Activated CD4-positive, alpha-beta T cell treated with anti-CD3 and anti-CD28 coated beads, Interleukin-2, amount 10 ng/mL, durations not matched to agents 7 days and 5 days (primary cell): ENCODE measurements at places on chromosomes 11 and 22.

DNA sequence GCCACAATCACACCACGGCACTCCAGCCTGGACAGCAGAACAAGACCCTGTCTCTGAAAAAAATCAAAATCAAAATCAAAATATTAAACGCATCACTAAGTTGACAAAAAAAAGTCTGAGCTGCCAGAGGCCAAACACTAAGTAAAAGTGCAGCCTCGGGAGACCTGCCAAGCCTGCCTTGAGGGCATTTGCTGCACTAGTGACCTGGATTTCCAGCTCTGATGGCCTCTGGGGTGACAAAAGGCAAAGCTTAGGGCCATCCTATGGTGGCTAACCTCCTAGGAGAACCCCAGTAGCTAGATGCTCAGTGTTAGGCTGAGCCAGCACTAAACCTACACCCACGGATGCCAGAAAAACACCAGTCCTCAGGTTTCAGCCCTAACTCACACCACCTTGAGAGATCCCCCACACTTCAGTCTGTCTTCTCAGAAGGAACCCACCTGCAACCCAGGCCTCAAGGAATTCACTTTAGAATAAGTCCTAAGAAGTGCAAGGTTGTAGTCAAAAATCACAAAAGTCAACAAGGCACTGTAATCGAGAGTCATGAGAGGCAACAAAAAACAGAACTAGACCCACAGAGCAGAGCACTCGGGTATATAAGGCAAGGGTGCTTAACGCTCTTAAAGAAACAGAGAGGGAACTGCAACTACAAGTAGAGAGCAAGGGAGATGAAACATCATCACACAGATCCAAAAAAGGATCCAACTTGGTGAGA is 28.6 kb downstream of the GNB1L start:
- DNase-seq, result peak; percentile 1

GRCh38 chr11:31845331-31845730 is 34.2 kb upstream of the PAX6 start:
- DNase-seq, result no peak

DNA sequence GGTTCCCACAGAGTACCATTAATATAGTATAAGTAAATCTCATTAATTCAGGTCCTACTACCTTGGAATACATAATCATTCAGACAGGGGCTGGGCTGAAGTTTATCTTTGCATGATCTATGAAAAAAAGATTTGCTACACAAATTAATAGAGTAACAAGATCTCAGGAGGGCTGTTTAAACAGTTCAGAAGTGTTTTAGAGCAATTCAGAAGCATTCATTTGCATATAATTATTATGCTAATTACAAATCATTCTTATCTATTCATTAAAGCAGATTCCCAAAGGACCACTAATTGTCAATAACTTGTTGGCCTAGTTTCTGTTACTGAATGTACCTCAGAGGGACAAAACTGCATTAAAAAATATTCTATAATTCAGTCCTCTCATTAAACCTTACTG is 40.5 kb downstream of the PITPNB start:
- no peak for DNase-seq

GRCh38 chr11:12121011-12121410 is 10.6 kb downstream of the MICAL2 start:
- no peak for DNase-seq

DNA sequence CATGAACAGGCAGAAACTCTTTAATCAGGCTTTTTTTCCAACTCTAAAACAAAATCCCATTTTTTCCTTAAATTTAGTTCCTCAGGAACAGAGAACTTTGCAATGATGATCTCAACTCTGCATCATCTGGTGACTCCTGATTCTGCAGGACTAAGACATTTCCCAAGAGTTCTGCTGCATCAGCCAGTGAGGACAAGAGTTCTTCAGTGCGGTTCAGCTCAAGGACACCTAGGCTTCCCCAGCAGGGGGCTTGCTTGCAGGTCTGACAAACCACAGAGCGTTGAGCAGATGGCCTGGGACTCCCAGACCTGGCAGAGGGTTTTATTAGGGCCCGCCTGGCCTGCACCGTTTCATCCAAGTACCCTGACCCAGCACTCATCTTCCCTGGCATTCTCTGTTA is 6.4 kb downstream of the CDCA5 start:
- DNase-seq, result no peak

GRCh38 chr22:42947211-42947990 is 67.5 kb downstream of the PACSIN2 start:
- no peak for DNase-seq

DNA sequence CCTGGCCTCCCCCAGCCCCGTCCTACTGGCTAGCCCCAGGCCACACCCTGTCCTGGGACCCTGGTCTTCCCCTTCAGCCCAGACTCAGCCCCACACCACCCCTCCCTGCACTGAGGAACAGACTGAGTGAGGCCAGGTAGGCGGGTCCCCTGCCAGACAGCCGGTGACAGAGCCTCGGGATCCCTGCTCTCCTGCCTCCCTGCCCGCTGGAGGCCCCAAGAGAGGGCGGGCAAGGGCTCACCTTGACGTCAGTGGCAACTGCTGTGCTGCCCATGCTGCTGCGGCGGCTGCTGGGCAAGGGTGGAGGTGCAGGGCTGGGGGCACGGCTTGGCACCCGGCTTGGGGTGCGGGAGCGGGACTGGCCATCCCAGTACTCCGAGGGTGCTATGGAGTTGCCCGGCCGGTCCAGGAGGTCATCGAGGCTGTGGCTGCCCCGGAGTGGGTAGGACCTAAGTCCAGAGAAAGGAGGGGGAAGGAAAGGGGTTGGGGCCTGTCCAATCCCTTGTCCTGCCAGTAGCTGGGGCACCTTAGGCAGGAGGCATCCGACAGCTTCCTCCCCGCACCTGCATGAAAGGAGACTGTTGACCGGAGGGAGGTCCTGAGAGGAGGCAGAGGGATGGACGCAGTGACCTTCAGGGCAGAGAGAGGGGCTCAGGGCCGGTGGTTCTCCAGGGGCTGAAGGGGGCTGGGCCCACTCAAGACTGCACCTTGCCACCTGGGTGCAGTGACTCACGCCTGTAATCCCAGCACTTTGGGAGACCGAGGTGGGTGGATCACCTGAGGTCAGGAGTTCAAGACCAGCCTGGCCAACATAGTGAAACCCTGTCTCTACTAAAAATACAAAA is 2.2 kb upstream of the SLC16A8 start:
- no peak for DNase-seq

DNA sequence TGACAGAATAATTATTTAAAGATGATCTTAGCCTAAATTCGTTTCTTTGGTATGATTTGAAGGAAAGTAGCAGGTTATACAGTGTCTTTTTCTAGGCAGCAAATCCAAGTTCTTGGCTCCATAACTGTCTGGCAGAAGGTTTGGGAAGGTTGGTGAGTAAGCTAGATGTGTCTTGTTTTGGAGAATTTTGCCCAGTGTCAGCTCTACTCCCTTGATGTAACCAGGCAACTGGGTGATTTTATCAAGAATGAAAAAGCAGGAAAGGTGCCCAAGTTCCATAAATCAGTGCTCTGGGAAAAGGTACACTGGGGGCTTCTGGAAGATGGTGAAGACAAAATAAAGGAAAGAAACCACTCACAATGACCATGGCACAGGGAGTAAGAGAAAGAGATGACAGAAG is 71.5 kb upstream of the USP47 start:
- DNase-seq, result no peak

DNA sequence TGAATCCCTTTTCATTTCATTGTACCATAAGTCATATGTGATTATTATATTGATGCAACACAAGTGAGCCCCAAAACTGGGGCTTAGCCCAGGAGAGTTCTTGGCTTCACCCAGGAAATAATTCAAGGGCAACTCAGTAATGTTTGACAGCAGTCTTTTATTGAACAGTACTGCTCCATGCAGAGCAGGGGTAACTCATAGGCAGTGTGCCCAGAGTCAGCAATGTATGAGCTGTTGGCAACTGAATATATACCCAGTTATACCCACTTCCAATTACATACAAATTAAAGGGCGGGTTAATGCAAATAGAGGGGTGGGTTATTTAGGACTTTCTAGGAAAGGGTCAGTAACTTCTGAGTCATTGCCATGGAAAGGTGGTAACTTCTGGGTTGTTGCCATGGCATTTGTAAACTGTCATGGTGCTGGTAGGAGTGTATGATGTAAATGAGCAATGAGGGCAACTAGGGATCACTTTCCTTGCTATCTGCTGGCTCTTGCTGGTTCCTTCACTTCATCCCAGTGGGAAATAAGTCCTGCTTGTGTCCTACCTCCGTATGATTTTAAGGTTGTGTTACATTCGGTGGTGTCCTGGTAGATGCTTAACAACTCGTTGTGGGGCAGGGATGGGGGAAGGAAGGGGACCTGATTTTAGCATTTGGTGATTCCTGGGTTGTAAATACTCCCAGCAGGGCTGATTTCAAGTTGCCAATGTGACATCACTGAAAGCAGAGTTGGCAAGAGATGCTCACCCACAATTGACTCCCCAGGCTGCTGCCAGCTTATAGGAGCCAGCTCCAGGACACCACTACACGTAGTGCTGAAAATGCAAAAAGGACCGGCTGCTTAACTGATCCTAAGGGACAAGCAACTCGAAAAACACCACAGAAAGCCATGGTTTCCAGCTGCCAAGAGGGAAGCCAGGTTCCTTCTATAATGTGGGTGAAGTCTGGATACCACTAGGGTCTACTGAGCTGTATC is 70.1 kb downstream of the SYT9 start:
- DNase-seq, result no peak

- no peak for DNase-seq
Measured at GRCh38 chr11:118401880-118402590, 629 bp downstream of the ATP5MG start.

DNA sequence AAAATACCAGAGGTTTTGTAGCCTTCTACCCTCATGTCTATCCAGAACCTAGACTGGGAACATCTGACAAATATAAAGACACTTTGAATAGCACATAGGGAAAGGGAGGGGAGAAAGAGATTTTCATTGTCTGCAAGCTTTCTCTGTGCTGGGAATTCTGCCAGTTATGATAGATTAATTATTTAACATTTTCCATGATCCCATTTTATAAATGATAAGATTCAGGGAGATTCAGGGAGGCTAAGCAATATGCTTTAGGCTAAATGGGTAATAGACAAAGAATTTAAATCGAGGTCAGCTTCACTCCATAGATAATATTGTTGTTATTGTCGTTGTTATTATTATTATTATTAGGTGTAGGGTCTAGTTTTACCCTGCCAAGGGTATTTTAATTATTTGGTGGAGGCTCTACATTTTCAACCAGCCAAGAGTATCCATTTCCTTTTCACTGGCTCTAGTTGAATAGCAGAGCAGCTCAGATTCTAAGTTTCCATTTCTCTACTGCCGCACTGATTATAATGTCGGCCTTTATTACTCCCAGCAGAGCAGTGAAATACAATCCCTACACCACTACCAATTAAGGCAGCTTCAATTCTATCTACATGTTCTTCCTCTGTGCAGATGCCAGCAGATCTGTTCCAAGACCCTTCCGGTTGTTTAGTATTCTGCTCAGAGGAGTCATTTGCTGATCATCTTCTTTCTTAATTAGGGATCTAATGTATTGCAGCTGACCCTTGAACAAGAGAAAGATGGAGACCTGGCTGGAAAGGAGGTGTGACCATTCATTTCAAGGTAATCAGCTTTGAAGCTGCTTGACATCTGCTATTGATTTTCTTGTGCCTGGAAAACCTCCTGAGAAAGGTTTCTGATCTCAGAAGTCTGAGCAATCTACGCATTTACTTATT is 23.8 kb upstream of the SYN3 start:
- no peak for DNase-seq

- no peak for DNase-seq
Measured at GRCh38 chr11:27187848-27188621, 147.4 kb downstream of the BBOX1 start.

DNA sequence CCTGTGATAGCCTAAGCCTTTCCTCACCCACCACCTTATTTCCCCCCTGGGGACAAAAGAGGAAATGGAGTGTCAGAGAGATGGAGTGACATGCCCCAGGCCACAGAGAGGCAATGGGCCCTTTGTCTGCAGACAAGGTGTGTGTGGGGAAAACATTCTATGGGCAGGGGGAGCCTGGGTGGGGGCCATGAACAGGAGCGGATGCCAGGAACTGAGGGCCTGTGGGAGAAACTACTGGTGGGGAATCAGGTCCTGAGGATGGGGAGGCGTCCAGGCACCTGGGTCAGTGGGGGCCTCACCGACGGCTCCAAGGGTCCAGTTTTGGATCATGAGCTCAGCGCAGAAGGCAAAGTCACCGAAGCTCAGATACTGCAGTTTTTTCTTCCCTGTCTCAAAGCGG is 3.0 kb downstream of the FIBP start:
- no peak for DNase-seq

DNA sequence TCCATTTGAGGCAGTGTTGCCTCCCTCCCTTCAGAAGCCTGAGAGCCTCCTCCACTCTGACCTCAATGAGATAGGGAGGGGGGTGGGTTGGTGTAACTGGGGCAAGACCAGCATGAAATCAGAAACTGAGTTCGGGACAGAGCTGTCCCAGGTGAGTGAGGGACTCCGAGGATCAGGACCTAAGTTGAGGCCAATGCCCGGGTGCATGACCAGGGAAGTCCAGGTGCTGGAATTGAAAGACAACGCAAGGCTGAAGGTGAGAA is 40.8 kb upstream of the ZBED5 start:
- no peak for DNase-seq

DNA sequence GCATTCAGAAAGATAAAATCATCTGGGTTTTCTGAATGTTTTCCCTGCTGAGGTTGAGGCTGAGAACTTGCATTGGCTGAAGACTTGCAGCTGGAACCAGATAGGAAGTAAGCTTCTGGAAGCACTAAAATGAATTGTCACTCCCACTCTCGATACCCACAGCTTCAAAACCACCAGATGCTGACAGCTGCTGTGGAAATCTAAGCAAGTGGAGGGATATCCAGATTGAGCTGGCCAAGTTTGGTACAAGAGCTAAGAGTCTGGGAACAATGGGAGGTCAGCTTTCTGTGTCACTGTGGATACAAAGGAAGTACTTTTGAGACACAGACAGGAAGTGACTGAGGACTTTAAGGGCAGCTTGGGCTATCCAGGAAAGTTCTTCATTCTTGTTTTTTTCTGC is 51.3 kb upstream of the CD44 start:
- DNase-seq, result no peak

GRCh38 chr22:33650244-33650643 is 270.0 kb downstream of the LARGE1 start:
- no peak for DNase-seq

- no peak for DNase-seq
Measured at GRCh38 chr11:134363592-134363991, 31.8 kb downstream of the GLB1L2 start.

DNA sequence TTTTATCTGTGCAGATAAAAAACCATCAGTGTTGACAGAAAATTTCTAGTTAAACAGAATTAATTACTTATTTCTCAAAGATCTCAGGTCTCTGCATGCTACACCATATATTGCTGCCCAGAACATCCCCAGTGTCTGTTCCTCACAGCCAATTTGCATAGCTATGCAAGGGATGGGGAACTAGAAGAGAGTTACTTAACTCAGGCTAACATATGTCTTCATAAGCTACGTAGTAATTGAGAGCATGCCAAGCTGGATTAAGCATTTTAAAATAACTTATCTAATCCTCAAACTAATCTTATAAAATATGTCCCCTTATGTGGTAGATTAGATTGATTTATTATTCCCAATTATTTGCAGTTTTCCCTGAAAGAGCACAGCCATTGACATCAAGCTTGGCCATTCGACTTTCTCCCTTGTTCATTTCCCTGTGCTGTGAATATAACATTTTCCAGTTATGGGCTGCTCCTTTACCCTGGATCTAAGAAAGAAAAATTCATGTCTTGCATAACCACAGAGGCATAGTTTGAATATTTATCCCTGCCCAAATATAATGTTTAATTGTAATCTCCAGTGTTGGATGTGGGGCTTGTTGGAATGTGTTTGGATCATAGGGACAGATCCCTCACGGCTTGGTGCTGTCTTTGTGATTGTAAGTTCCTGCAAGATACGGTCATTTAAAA is 69.1 kb downstream of the C11orf87 start:
- DNase-seq, result no peak
